Activated CD4-positive, alpha-beta memory T cell treated with anti-CD3 and anti-CD28 coated beads for 36 hours (primary cell): ENCODE measurements at places on chromosomes 4 and X. TPM values are rescaled to one million over a fixed set of nuclear protein-coding genes. Genes with fewer than 3 reads are reported as not detected.

Gene TLR6
- total RNA-seq = 2.2 TPM

Gene RASL11B
- 0.29 TPM for total RNA-seq

Gene CENPVL1
- total RNA-seq = not detected

Gene PFKFB1
- 0.53 TPM for total RNA-seq

Gene SMARCA5
- 67.0 TPM for total RNA-seq

Gene C4orf50
- total RNA-seq = 0.07 TPM

GRCh38 chrX:22516893-22517292, 244.2 kb downstream of the CBLL2 start:
- H3K27ac ChIP-seq = no peak overlapping the region
- no peaks in the 10 kb centered on the region for H3K4me1 ChIP-seq
- no peak overlapping the region for H3K4me3 ChIP-seq
- no peaks in the 10 kb centered on the region for H3K27me3 ChIP-seq

DNA sequence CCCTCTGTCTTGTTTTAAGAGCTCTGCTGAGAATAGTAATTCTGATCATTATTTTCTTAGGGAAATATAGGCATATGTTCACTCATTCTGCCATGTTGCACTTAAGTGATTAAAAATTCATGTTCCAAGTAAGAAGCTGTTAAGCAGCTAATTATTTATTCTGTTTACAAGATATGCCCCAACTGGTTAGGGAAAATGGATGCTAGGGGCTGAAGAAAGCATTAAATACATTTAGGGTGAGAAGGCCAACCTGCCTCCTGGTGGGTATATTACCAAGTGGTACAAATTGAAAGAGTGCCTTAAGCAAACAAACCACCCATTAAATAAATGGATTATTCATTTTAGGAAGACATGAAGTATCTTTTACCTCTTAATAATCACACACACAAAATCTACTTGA, 392.6 kb upstream of the EPHA5 start:
- peaks cover 1% of the 10 kb centered on the region for H3K36me3 ChIP-seq
- H3K4me1 ChIP-seq = no peaks in the 10 kb centered on the region
- DNase-seq = no peak
- no peak overlapping the region for H3K27ac ChIP-seq

DNA sequence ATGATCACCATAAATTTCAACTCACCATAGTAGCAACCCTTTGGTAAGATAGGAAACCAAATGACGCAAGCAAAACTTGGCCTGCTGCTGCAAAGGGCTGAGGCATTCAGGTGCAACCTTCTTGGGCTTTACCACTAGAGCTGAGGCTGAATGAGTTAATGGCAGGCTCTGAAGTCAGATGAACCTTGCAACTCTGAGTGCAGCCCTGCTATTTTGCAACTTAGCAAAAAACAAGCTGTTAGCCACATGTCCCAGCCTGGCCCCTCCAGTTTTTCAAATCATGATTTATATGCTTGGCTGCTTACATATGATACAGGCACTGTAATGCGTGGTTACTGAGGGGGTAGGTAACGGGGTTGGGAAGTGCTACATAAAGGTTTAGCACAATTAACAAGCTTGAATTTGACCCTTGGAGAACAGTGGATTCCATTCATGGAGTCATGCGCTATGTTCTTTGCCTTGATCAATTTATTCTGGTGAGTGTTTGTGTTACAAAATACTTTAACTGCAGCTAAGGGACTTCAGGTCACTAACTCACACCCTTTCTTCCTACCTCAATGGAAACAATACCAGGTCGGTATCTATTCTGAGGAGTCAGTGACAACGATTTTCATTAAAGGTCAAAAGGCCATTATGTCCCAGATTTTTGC, 80.5 kb upstream of the PPARGC1A start:
- DNase-seq = no peak
- H3K27ac ChIP-seq = no peak overlapping the region
- H3K27me3 ChIP-seq = no peaks in the 10 kb centered on the region
- no peak overlapping the region for H3K4me3 ChIP-seq
- no peaks in the 10 kb centered on the region for H3K4me1 ChIP-seq
- no peaks in the 10 kb centered on the region for H3K36me3 ChIP-seq

GRCh38 chrX:118627084-118627758, 100.2 kb upstream of the IL13RA1 start:
- no peak overlapping the region for H3K4me3 ChIP-seq
- peaks cover 7% of the 10 kb centered on the region for H3K36me3 ChIP-seq
- no peak overlapping the region for H3K27ac ChIP-seq
- H3K4me1 ChIP-seq = no peaks in the 10 kb centered on the region

DNA sequence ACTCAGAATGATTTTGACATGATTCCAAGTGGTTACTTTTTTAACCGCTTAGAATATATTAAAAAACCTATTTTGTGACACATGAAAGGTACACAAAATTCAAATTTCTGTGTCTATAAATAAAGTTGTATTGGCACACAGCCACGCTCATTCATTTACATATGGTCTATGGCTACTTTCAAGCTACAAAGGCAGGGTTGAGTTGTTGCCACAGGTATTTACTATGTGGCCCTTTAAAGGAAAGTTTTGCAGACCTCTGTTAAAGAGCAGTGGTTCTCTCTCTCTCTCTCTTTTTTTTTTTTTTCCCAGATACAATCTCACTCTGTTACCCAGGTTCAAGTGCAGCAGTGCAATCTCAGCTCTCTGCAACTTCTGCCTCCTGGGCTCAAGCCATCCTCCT, 23.0 kb downstream of the GPM6B start:
- no peaks in the 10 kb centered on the region for H3K27me3 ChIP-seq
- no peaks in the 10 kb centered on the region for H3K4me1 ChIP-seq
- DNase-seq = no peak
- H3K4me3 ChIP-seq = no peak overlapping the region
- H3K27ac ChIP-seq = no peak overlapping the region
- no peaks in the 10 kb centered on the region for H3K36me3 ChIP-seq

DNA sequence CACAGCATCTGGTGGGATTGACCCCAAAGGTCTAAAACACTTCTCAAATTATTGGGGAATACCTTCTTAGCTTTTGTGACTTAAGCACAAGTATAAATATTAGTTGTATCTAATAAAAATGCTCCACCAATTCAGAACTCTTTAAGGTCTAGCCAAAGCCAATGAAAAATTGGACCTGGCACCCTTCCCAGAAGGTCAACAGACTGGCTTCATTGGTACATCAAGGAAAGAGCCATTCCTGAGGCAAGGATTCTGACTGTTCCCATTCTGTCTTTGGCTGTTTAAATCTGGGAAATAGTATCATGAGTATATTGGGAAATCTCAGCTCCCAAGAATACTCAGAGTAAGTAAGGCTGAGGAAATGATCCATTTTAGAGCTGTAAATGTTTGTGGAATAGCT, 153.0 kb upstream of the TRPC5 start:
- H3K4me3 ChIP-seq = no peak overlapping the region
- H3K27ac ChIP-seq = no peak overlapping the region
- DNase-seq = no peak
- no peaks in the 10 kb centered on the region for H3K4me1 ChIP-seq
- no peaks in the 10 kb centered on the region for H3K27me3 ChIP-seq

GRCh38 chr4:36115312-36115711, 129.0 kb downstream of the ARAP2 start:
- no peak overlapping the region for H3K4me3 ChIP-seq
- DNase-seq = no peak
- no peaks in the 10 kb centered on the region for H3K4me1 ChIP-seq

DNA sequence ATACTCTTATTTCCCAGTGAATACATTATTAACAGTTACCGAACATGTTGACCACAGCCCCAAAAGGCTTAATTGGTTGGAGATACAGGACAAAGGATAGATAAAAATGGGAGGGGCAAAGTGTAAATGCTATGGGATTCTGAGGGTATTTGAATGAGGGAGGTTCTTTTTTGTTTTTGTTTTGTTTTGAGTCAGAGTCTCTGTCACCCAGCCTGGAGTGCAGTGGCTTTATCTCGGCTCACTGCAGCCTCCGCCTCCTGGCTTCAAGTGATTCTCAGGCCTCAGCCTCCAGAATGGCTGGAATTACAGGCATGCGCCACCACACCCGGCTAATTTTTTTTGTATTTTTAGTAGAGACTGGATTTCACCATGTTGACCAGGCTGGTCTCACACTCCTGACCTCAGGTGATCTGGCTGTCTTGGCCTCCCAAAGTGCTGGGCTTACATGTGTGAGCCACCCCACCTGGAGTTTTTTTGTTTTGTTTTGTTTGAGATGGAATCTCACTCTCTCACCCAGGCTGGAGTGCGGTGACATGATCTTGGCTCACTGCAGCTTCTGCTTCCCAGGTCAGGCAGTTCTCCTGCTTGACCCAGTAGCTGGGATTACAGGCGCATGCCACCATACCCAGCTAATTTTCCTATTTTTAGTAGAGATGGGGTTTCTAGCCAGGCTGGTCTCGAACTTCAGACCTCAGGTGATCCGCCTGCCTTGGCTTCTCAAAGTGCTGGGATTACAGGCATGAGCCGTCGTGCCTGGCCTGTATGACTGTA, 9.0 kb downstream of the UBE2K start:
- no peak overlapping the region for H3K4me3 ChIP-seq
- H3K27ac ChIP-seq = no peak overlapping the region
- H3K27me3 ChIP-seq = no peaks in the 10 kb centered on the region
- DNase-seq = peak; percentile 41
- peaks cover 4% of the 10 kb centered on the region for H3K36me3 ChIP-seq

GRCh38 chr4:167767281-167767680, 325.1 kb upstream of the ANXA10 start:
- no peaks in the 10 kb centered on the region for H3K36me3 ChIP-seq
- H3K27me3 ChIP-seq = no peaks in the 10 kb centered on the region
- H3K27ac ChIP-seq = no peak overlapping the region
- H3K4me3 ChIP-seq = no peak overlapping the region

GRCh38 chrX:96861218-96861617, 22.5 kb upstream of the RPA4 start:
- no peak overlapping the region for H3K4me3 ChIP-seq
- H3K27ac ChIP-seq = no peak overlapping the region
- H3K4me1 ChIP-seq = no peaks in the 10 kb centered on the region
- H3K36me3 ChIP-seq = no peaks in the 10 kb centered on the region

- peaks cover 4% of the 10 kb centered on the region for H3K4me1 ChIP-seq
- H3K36me3 ChIP-seq = no peaks in the 10 kb centered on the region
- H3K27ac ChIP-seq = no peak overlapping the region
Observed at GRCh38 chr4:2104556-2105345, 45.6 kb downstream of the NAT8L start.

- peaks cover 45% of the 10 kb centered on the region for H3K36me3 ChIP-seq
- no peak overlapping the region for H3K4me3 ChIP-seq
- peak overlapping the region; percentile 58 for H3K27ac ChIP-seq
- peak; percentile 65 for DNase-seq
- H3K4me1 ChIP-seq = peaks cover 29% of the 10 kb centered on the region
- no peaks in the 10 kb centered on the region for H3K27me3 ChIP-seq
Observed at GRCh38 chrX:119784747-119785446, 6.5 kb downstream of the RPL39 start.

GRCh38 chr4:185425647-185426352, at the start of gene UFSP2:
UFSP2 (minus strand) TSS chr4:185425964; CDS start chr4:185425868, 96 bp downstream.
- no peaks in the 10 kb centered on the region for H3K27me3 ChIP-seq
- H3K4me1 ChIP-seq = peaks cover 23% of the 10 kb centered on the region
- H3K27ac ChIP-seq = peak within 1 kb of the TSS; percentile 97

DNA sequence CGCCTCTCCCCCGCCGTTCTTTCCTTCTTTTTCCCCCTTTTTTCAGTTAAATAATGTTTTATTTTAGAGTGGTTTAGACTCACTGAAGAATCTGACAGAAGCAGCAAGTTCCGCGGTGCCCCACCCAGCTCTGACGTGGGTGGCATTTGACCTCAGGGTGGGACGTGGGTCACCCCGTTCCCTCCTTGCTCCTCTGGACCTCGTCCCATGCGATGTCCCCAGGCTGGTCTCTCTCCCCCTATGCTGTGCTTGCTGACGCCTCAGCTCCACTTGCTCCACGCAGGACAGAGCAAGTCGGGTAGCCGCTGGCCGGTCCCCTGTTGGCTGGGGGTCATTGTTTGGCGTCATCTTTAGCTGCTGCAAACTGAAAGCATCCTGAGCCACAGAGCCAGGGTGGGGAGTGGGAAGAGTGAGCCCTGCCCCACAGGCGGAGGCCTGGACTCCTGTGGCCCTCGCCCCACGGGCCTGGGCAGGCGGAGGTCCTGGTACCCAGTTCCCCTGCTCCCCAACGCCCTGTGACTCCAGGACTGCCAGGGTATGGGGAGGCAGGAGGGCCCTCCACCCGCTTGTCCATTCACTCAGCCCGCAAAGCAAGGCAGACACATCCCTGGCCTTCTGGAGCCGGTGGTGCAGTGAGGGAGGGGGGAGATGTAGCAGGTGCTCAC, 30.8 kb downstream of the TRMT44 start:
- no peaks in the 10 kb centered on the region for H3K4me1 ChIP-seq
- peaks cover 24% of the 10 kb centered on the region for H3K36me3 ChIP-seq
- no peak for DNase-seq
- no peak overlapping the region for H3K4me3 ChIP-seq

DNA sequence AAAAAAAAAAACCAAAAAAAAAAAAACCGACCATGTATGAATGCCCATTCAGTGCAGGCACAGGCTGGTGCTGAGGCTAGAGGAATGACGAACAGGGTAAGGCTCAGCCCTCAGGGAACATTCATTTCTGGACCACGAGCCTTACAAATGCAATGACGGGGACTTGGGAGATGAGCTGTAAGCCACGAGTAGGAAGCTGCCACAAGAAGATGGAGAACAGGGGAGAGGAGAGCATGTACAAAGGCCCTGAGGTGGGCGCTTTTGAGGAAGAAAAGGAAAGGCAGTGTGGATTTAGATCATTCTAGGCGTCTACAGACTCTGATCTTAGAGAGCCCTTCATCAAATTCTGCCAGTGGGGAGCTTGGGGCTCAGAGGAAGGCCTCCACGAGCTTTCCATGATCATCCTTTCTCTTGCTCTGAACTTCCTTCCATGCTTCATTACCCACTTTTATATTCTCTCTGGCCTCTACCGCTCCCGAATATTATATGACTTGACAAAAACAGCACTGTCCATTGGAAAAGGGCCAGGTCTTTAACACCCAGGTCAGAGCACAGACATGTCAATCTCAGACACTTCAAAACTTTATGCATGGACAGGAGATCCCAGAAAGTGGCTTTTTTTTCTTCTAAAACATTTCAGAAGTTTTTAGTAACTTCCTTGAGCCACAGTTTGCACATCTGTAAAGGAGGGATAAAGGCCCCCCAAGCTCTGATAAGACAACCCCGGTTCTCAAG, 3.3 kb upstream of the ZNF518B start:
- peak; percentile 79 for DNase-seq
- H3K27me3 ChIP-seq = peaks cover 33% of the 10 kb centered on the region
- peak overlapping the region; percentile 30 for H3K4me3 ChIP-seq
- no peak overlapping the region for H3K27ac ChIP-seq

DNA sequence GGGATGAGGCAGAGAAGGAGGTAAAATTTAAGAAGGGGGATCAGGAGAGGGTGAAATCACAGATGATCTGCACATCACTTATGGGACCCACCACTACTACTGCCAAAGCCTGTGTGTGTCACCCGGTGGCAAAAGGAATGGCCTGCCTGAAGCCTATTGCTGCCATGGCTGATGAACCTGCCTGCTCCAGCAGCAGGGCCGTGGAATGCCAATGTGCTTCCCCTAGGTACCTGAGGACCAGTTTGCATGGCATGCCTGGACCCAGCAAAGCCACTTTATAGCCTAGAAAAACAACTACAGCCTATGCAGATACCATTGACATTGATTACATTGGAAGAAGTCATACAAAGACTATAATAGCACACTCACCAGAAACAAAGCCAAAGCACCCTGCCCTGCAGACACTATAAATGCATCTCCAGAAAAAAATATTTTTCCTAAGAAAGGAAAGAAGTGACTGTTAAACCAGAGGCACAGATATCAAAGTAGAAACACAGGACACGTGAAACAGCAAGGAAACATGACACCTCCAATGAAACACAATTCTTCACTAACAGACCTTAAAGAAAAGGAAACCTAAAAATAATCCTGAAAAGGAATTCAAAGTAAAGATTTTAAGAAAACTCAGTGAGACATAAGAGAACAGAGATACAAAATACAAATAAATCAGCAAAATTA, 680.7 kb upstream of the GRID2 start:
- no peak for DNase-seq
- H3K27ac ChIP-seq = no peak overlapping the region
- no peak overlapping the region for H3K4me3 ChIP-seq
- no peaks in the 10 kb centered on the region for H3K4me1 ChIP-seq
